ENCODE measurements at places on chromosomes 11 and 22.

DNA sequence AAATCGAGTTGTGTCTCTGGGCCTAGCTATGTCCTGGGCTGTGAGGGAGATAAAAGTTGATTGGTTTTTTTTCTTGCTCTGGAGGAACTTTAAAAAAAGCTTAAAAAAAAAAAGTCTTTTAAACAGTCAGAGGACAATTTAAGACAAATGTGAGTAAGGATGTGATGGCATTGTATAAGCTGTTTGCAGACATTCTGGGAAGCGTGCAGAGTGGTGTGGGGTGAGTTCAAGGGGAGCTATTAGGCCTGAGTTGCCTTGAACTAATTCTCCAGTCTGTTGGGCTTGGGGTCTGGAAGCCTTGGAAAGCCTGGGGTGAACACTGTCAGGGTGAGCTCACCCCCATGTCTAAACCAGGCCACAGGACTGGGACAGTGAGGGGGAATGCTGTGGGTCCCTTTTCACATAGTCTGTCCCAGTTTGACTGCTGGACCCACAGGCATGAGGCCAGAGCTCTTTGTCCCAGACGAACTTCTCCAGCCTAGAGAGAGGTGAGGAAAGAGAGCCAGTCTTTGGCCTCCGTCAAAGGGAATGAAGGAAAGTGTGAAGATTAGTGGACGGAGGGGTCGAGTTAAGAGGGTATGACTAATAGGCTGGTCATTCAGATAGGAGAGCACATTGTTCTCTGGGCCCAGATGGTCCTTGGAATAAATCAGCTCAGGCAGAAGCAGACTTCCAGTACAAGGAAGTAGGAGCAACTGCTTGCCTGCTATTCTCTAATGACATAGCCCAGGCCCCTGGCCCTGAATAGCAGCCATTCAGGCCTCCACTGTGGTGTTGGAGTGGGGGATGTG, 76.4 kb upstream of the NNMT start:
- DNase-seq: peak; percentile 86

DNA sequence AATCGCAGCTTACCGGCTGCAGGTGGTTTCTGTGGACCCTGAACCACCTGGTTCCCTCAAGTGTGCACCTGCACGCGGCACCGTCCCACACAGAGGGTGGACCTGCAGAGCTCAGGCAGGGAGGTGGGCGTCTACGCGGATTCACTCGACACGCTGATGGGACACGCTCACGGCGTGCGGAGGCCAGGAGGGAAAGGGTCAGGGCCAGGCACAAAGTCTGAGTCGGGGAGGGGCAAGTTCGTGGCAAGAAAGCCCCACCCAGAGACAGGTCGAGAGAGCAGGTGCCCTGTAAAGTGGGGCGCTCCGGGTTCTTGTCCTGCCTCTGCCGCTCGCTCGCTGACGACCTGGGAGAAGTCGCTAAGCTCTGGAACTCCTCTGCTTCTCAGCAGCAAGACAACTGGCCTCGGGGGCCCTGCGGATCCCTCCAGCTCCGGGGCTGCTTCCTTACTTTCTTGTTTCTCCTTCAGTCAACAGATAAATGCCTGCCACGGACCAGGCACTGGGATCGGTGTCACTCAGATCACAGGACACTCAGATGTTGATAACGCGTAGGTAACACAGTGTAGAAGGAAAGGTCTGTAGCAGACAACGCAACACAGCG, 72.4 kb upstream of the NUP50 start:
- no peak for DNase-seq

DNA sequence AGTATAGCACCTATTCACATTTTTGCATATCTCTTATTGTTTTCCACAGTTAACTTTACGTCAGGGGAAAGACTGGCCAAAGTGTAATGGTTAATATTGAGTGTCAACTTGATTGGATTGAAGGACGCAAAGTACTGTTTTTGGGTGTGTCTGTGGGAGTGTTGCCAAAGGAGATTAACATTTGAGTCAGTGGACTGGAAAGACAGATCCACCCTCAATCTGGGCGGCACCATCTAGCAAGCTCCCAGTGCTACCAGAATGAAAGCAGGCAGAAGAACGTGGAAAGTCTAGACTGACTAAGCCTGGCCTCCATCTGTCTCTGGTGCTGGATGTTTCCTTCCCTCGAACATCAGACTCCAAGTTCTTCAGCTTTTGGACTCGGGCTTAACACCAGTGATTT, 1900.7 kb upstream of the RAG2 start:
- DNase-seq: no peak

GRCh38 chr11:111957663-111958444, 20.7 kb downstream of the DIXDC1 start:
- no peak for DNase-seq

- no peak for DNase-seq
Observed at GRCh38 chr11:113288286-113288863, 26.0 kb upstream of the TTC12 start.

DNA sequence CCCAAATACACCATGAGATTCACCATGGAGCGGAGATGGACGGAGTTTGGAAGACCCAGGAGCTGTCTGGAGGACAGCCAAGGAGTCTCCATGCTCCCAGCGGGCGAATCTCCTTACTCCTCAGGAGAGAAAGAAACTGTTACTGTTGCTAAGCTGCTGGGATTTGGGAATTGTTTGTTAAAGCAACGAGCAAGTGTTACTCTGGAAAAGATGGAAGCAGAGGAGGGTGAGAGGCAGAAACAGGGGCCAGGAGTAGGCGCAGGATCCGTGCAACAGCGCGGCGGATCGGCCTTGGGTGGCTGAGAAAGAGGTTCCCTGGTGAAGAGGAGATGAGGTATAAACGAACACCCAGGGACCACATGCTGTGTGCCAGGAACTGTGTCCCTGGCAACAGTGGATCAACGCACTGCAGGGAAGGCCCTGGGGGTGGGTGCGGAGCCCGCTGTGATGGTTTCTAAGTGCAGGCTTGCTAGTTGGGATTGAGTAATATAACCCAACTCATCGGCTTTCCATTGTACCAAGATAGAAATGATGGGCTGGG, 1436.4 kb downstream of the BRD1 start:
- DNase-seq: no peak

DNA sequence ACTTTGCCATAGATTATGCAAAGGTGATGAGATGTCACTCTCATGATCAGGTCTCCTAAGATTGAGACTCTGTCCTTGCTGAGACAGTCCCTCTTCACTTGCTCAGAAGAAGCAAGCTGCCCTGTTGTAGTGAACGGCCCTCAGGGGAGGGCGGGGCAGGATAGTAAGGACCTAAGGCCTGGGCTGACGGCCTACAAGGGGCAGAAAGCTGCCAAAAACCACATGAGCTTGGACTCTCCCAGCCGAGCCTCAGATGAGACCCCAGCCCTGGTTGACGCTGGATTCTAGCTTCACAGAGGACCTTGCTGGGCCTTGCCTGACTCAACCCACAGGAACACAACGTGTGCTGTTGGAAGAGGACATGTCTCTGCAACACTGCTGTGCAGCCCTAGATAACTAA, 1182.5 kb downstream of the TBC1D22A start:
- no peak for DNase-seq

- DNase-seq: no peak
Observed at GRCh38 chr22:43440556-43440955, 28.7 kb downstream of the MPPED1 start.

GRCh38 chr11:115996808-115997188, 492.6 kb upstream of the CADM1 start:
- DNase-seq: no peak

DNA sequence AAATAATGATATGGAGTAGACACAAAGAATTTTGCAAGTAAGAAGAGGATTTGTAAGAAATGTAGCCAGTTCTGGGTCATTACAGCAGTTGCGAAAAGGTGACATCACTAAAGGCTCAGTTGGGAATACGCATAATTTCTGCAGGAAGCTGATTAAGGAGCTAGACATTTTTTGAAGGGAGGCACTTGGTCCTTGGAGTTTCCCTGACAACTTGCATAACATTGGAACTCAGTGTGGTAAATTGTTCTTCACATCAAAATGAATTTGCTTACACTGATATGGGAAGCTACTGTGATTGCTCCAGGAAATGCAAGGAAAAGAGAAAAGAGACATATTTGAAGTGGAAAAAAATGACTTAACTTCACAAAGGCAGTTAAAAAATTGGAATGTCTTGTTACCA, 626.1 kb downstream of the NELL1 start:
- DNase-seq: no peak

- no peak for DNase-seq
Observed at GRCh38 chr22:42837556-42837955, 19.5 kb downstream of the ARFGAP3 start.

DNA sequence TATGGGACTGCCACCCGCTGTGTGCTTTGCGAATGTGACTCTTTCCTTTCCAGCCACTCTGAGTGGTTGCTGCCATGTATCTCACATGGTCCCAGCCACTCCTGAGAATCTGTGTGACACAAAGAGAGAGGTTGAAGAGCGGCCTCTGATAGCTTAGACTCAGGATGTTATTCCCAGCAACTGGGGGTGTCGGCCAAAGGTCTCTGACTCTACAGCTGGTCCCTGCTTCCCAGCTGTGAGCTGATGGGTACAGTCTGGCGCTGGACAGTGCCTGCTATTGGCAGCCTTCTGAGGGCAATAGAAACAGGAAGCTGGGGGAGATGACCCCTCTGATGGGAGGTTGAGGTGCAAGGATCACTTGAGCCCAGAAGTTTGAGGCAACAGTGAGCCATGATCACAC, 105.1 kb downstream of the RRAS2 start:
- DNase-seq: no peak

DNA sequence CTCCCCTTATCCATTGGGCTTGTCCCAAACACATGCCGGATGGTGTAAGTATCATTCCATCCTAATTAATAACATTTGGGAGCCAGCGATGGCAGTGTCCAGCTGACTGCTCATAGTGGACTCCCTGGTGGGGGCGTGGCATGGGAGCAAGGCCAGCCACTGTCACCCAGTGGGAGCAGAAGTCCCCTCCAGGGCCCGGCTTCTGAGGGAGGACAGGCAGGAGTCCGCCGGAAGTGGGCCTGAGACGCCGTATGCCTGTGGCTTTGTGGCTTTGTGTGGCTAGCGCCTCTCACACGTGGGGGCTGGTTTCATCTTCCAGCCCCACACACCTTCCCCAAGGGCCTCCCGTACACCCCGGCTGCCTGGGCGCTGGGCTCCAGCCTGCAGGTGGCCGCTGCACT, 124.5 kb downstream of the KCNQ1 start:
- DNase-seq: no peak

GRCh38 chr22:33126881-33127280, 68.7 kb upstream of the SYN3 start:
- DNase-seq: peak; percentile 1
